Activated CD4-positive, alpha-beta T cell treated with anti-CD3 and anti-CD28 coated beads for 36 hours (primary cell): ENCODE measurements at places on chromosomes 16 and 17.

DNA sequence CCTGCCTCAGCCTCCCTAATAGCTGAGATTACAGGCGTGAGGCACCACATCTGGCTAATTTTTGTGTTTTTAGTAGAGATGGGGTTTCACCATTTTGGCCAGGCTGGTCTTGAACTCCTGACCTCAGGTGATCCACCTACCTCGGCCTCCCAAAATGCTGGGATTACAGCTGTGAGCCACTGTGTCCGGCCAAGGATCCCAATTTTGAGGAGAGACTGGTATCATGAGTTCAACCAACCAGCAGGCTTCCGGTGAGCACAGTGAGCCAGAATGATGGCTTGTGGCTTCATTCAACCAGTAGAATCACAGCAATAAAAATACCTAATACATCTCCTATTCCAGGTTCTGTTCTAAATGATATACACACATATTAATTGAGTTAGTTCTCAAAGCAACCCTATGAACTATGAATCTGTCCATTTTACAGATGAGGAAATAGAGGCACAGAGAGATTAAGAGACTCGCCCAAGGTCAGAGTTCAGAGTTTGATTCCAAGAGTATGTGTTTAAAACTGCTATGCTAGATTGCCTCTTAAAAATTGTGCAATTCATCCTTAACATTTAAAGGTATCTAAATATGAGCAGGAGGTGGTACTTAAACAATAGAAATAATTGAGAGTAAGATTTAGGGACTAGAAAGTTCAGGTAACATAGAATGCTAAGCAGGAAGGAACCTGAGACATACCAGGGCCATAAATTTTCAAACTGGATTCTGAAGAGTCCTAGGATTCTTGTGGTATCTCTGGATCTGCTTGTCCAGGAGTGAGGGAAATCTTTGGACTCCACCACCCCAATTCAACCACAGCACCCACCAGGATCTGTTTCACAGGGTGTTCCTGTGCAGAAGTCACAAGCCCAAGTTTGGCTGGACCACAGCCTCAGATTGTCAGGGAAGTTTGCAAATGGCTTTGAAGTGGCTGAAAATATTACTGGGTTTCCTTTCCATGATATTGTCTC lies 25.1 kb downstream of the CCDC42 start:
- DNase-seq, result no peak

DNA sequence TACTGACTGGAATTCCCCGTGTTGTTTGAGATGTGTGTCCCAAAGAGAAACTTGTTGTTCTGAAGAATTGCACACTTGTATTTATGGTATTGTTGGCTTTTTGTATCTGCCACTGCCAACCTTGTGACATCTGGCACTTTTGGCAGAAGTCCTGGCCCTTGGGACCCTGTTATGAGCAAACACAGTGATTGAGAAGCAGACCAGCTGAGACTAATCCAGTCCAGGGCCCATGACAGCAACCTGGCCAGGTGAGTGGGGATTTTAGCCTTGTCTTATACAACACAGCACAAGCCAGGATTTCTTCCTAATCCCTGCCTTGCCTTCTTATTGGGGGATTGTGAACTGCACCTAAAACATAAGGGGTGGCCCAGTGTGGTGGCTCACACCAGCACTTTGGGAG lies 80.0 kb downstream of the NTN1 start:
- DNase-seq, result no peak

GRCh38 chr16:79826732-79827475 lies 226.4 kb upstream of the MAF start:
- DNase-seq, result no peak

GRCh38 chr16:11076259-11077018 lies 132.1 kb downstream of the CLEC16A start:
- DNase-seq, result peak; percentile 87

DNA sequence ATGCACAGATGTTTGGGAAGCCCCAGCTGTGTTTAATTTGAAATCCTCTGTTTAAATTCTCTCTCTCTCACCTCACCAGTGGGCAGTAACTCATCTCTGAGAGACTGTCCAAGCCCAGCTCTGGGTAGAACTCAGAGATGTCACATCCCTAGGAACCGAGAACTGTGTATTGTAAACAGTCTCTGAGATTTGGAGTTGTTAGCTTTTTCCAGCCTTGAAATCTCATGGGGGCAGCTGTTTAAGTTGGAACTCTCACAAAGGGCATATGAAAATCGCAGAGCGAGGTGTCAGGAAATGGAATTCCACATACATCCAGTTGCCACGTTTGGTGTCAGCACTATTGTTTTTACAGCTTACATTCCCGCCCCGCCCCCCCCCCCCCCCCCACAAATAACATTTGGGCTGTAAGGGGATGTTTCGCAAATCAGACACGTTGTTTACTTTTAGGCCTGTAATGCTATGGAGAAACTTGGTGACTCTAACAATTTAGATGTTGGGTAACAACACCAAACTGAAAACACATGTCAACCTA lies 34.3 kb downstream of the VPS35L start:
- no peak for DNase-seq

DNA sequence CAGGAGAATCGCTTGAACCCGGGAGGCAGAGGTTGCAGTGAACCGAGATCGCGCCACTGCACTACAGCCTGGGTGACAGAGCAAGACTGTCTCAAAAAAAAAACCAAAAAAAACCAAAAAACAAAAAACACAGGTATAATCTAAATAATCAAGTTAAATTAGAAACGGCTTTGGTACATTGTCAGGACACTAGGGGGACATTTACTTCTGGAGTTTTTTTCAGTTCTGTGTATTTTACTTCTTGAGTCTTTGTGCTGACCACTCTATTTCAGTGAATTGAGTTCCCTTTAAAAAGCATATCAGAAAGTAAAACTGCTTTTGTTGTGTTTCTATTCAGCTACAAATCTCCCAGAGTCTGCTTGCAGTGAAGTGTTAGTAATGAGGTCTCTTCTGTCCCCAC lies 36.3 kb downstream of the DHRS7B start:
- no peak for DNase-seq

GRCh38 chr17:31397256-31397939 lies 5.9 kb downstream of the RAB11FIP4 start:
- no peak for DNase-seq

DNA sequence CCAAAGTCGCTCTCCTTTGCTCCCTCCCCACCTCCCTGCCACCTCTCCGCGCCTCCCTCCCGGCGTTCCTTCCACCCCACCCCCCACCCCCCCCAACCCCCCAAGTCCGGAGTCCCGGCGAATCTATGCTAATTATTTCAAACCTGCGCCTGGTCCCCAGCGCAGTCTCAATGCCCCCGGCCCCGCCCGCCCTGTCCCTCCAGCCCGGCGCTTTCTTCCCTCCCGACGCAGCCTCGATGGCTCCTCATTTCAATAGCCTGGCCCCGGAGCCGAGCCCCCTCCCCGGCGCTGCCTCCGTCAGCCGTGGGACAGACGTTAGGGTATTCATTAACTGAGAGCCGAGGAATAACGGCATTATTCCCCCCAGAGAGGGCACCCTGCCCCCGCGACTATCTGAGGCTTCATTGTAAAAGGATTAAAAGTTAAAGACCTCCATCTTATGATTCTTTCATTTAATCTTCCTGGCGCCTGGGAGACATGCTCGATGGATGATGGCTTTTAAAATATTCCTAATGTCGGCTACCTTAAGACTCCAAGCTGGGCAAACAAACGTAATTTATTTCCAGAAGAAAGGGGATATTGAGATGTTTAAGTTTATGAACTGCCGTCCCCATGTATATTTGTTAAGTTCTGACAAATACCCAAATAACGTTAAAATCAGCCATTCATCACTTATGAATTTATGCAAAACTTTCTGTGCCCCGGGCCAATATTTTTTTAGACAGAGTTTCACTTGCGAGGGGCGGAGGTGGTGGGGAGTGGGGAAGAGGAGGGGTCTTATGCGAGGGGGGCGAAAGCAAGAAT lies 3.4 kb downstream of the NOG start:
- DNase-seq, result peak; percentile 47

DNA sequence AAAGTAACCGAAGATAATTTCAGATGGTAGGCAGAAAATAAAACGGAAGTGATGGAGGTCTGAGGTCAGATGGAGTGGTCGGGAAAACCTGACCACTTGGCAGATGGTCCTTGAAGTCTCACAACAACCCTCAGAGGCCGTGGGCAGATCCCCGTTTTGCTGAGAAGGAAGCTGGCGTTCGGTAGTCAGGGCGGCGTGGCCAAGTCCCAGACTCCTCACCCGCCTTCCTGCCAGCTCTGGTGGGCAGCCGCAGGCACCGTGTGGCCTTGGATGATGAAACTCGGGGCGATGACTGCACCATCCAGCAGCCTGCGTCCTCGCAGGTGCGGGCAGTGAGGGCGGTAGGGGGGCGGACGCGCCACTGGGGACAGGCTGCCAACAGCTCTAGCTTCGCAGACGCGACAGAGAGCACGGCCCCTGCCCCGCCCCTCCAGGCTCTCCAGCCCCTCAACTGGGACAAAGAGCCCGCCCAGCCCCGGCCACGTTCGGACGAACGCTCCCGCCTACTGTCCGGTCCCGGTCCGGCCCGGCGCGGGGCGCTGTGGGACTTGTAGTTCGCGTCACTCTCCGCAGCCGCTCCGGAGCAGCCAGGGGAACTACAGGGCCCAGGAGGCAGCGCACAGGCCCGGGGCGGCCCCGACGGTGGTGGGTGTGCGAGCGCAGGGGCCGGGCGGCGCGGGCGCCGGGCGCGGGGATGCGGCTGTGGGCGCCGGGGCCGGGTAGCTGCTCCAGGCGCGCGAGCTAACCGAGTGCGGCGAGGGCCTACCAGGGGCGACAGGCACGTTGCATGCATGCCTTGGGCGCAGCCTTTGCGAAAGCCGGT lies at the start of gene GPT2:
TSS of gene GPT2 (plus strand) at position 673 of the 823 bp plus-strand sequence. CDS start 354 bp downstream, outside the sequence.
- DNase-seq, result peak; percentile 91

DNA sequence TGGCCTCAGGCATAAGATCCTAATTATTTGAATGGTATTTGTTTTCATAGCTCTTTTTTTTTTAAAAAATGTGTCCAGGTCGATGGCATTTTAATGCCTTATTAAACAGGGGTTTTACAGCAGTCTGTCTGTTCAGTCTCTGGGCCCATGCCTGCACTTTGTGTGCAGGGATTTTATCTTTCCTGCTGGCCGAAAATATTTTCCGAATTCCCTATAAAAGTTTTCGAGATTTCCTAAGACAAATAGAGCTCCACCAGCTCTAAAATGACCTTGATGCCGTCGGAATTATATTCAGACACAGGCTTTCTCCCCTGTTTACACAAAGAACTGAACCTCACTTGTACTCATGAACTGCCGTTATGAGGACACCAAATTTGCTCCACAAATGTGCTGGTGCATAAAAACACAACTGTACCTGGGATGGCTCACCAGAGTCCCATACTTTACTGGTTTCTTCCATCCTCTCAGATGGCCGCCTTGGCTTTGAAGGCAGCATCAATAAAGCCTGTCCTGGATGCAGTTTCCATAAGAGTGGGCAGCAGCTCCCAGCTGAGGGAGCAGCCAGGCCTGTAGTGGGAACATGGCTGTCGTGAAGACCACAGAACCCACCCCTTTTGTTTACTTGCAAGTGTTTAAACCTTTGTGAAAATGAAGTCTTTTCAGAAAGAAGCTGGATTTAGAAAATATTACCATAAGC lies 44.9 kb downstream of the TBX4 start:
- no peak for DNase-seq

- no peak for DNase-seq
Observed at GRCh38 chr17:57516290-57517230, 228.5 kb downstream of the CCDC182 start.

GRCh38 chr16:86322283-86322682 lies 188.0 kb upstream of the FOXF1 start:
- no peak for DNase-seq

DNA sequence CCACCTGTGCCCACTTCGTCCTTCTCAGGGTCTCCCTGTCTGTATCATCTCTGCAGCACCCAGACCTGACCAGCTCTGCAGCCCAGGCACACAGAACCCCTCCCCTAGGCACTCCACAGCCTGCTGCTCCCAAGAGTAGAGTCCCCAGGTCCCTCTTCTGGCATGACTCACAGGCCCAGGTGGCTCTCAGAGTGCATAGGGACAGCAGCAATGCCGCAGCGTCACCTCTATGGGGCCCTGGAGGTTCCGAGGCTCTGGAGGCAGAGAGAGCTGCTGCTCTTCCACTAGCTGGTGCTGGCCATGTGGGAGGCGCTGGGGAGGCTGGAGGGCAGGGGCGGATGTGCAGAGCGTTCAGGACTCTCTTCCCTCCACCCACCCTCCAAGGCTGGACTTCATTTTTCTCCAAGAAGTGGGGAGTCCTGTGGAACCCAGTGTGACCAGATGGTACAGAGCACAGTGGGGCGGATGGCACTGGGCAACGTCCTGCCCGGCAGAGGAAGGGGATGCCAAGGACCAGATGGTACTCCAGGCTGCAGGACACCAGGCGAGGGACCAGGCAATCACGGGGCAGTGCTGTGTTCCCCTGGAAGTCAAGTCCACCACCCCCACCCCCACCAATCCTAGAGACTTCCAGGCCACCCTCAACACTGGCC lies 151.7 kb downstream of the RBFOX3 start:
- no peak for DNase-seq

- DNase-seq, result peak; percentile 19
Observed at GRCh38 chr16:29126057-29126494, 141.2 kb downstream of the LAT start.

- DNase-seq, result no peak
Observed at GRCh38 chr17:28252436-28252835, 66.6 kb upstream of the TMEM97 start.

- no peak for DNase-seq
Observed at GRCh38 chr16:22933173-22933572, 119.2 kb downstream of the HS3ST2 start.

DNA sequence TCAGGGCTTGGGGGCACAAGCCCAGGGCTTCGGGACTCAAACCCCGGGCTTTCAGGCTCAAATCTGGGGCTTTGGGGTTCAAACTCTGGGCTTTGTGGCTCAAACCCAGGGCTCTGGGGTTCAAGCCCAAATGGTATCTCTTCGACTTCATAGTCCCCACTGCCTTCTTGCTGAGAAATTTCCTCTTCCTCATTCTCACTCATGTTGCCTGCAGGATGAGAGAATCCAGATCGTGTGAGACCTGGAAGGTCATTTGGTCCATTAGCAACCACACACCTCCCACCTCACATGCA lies 576 bp downstream of the ZNF768 start:
- DNase-seq, result no peak

- DNase-seq, result no peak
Observed at GRCh38 chr17:41456204-41456603, 11.0 kb downstream of the KRT32 start.

DNA sequence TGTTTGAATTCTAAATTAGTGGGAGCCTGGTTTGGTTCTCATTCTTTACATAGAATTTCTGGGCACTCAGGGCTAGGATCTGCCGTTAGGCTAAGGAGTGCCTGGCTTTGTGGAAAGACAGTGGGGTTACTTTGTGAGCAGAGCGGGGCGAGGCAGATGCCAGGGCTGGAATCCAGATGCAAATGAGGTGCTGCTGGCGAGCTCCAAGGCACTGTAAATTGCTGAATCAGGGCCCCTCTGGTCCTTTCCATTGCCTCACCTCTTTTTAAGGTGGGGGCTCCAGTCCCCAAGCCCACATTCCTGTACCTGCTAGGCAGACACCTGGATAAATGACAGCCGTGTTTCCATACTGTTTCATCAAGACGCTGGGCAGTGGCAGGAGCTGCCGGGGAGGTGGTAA lies 33.8 kb downstream of the PIPOX start:
- DNase-seq, result no peak
